ENCODE measurements at places on chromosomes 6 and 20.

- no peak for DNase-seq
Observed at GRCh38 chr6:80517525-80517924, 411.1 kb downstream of the BCKDHB start.

GRCh38 chr6:25034431-25034921 lies 98.7 kb upstream of the RIPOR2 start:
- no peak for DNase-seq

GRCh38 chr6:157258878-157259277 lies 64.4 kb downstream of the TMEM242 start:
- no peak for DNase-seq

DNA sequence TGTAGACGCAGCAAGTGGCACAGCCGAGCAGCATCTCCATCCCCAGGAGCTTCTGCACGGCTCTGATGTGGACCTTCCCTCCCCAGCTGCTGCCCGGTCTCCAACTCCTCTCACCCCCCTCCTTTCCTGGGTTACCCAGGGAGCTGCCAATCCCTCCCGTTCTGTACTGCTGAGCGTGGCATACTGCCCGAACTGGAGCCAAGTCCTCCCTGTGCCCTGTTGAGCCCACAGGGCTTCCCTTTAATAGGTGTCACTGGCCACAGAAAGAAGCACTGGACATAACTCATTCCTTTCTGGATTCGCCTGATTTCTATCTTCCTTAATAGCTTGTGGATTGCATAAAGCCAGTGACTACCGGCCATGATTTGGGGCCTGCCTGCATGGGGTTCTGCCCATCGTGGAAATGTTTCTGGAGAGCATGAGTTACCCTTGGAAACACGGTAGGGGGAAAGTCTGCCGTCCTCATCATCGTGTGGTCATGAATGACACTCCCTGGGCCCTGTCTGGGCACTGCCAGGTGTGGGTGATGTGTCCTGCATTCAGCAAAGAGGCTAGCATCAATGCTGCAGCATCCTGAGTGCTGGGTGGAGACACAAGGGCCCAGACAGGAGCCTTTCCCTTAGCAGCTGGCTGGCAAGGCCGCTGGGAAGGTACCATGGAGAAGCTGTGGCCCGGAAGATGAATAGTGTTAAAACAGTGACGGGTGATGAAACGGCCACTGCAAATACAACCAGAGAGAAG lies 189.7 kb downstream of the SYNDIG1 start:
- no peak for DNase-seq

DNA sequence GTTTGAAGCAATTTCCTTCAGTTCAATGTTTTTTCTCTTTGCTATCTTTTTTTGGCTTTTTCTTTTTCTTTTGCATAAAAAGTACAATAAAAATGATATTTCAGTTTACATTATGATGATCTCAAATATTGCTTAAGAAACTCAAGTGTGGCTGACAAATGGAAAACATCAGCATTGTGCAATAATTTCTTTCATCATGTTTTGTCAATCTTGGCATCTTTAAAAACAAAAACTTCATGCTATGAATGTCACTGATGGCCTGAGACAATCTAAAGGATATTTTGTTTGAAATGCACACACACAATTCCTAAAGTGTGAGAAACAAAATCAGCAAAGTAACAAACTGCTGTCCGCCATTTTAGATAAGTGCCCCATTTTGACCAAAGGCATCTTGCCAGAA lies 13.9 kb upstream of the MTCL3 start:
- peak; percentile 44 for DNase-seq

DNA sequence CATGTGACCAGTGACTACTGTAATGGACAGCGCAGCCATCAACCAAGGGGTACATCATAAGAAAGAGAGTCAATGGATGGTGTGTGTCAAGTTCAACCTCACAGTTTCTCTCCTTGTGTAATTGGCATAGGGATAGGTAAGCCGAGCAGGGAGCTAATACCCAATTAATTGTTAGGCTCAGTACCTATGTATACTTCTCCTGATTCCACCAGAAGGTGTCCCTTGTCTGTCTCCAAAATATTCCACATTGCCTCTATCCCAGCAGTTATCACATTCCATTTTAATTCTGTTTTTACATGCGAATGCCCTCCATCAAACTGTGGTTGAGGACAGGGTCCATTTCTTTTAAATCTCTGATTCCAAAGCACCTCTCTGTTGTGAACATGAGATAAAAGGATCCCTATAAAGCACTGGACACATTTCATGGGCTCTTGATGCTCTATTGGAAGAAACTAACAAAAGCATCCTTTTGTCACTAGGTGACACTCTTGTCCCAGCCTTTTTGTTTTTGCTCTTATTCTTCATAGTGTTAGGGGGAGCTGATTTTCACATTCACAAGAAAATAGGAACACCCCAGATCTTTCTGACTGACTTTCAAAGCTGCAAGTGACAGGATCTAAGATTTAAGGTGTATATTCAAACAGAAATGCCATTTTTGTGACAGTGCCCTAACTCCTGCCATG lies 38.9 kb downstream of the FBXO9 start:
- DNase-seq, result peak; percentile 8

- peak; percentile 83 for DNase-seq
Observed at GRCh38 chr6:63565727-63566596, 6.3 kb upstream of the LOC128125822 start.

GRCh38 chr6:85185977-85186376 lies 263.9 kb upstream of the NT5E start:
- DNase-seq, result peak; percentile 42

- no peak for DNase-seq
Observed at GRCh38 chr6:3347826-3348225, 89.1 kb downstream of the PSMG4 start.

GRCh38 chr6:71982389-71982788 lies 96.0 kb downstream of the RIMS1 start:
- DNase-seq, result no peak

GRCh38 chr6:112179631-112180030 lies 74.7 kb downstream of the LAMA4 start:
- no peak for DNase-seq

- DNase-seq, result no peak
Observed at GRCh38 chr20:63330084-63330760, 30.9 kb downstream of the CHRNA4 start.

- DNase-seq, result no peak
Observed at GRCh38 chr6:100230953-100231316, 233.8 kb downstream of the SIM1 start.

- peak; percentile 88 for DNase-seq
Observed at GRCh38 chr20:5973172-5973571, 22.7 kb downstream of the MCM8 start.

GRCh38 chr6:157240960-157241311 lies 82.4 kb downstream of the TMEM242 start:
- no peak for DNase-seq

- DNase-seq, result no peak
Observed at GRCh38 chr6:109493865-109494264, 10.8 kb upstream of the ZBTB24 start.

- DNase-seq, result no peak
Observed at GRCh38 chr6:56706981-56707726, 64.5 kb upstream of the DST start.
